Esophagus (tissue), 2 donors: ENCODE measurements at places on chromosomes 1 and 21. TPM values are rescaled to one million over a fixed set of nuclear protein-coding genes. Genes with fewer than 3 reads are reported as not detected.

The TEX38 gene
- not detected for polyA plus RNA-seq

The HCRTR1 gene
- polyA plus RNA-seq = not detected

The CFH gene
- 15.7 TPM for polyA plus RNA-seq

The ZMYND12 gene
- polyA plus RNA-seq = 0.24 TPM

The PTAFR gene
- 3.1 TPM for polyA plus RNA-seq

The OR2L3 gene
- polyA plus RNA-seq = not detected

The FAM131C gene
- 0.45 TPM for polyA plus RNA-seq

The KCNA10 gene
- polyA plus RNA-seq = not detected

The KCNN3 gene
- 0.14 TPM for polyA plus RNA-seq

The FABP3 gene
- polyA plus RNA-seq = 2.6 TPM

The IARS2 gene
- polyA plus RNA-seq = 39.6 TPM

The STPG1 gene
- 4.8 TPM for polyA plus RNA-seq

The BRINP2 gene
- polyA plus RNA-seq = not detected

The ARHGAP29 gene
- polyA plus RNA-seq = 2.8 TPM

The UBXN10 gene
- polyA plus RNA-seq = 0.35 TPM

The SMCP gene
- not detected for polyA plus RNA-seq

The FAM163A gene
- 0.01 TPM for polyA plus RNA-seq

The OLFML3 gene
- polyA plus RNA-seq = 4.7 TPM

The DNAH14 gene
- polyA plus RNA-seq = 2.1 TPM

The TLR5 gene
- polyA plus RNA-seq = 3.5 TPM

The CLEC20A gene
- not detected for polyA plus RNA-seq

The CRABP2 gene
- 1,310 TPM for polyA plus RNA-seq

The RGS7 gene
- 0.02 TPM for polyA plus RNA-seq

The SLC25A34 gene
- 2.7 TPM for polyA plus RNA-seq

The NTMT2 gene
- not detected for polyA plus RNA-seq

The CD244 gene
- polyA plus RNA-seq = 0.35 TPM

The TMEM222 gene
- polyA plus RNA-seq = 31.5 TPM
